ENCODE measurements at places on chromosomes 5 and 9. TPM values are rescaled to one million over a fixed set of nuclear protein-coding genes. Genes with fewer than 3 reads are reported as not detected.

GRCh38 chr9:132267660-132268059 is 87.1 kb downstream of the SETX start:
- H3K36me3 ChIP-seq: peaks cover 81% of the 10 kb centered on the region
- peaks cover 55% of the 10 kb centered on the region for H3K4me1 ChIP-seq
- H3K27ac ChIP-seq: peak overlapping the region; percentile 71
- H3K27me3 ChIP-seq: no peaks in the 10 kb centered on the region
- peak; percentile 41 for DNase-seq

- no peaks in the 10 kb centered on the region for H3K36me3 ChIP-seq
- no peak overlapping the region for H3K27ac ChIP-seq
- H3K4me1 ChIP-seq: no peaks in the 10 kb centered on the region
- H3K27me3 ChIP-seq: no peaks in the 10 kb centered on the region
These were observed 47.0 kb downstream of the KLF9 start for GRCh38 chr9:70367305-70367930.

The CDHR2 gene
- total RNA-seq: 0.33 TPM

The FAM114A2 gene
- total RNA-seq: 32.3 TPM

- H3K4me3 ChIP-seq: no peak overlapping the region
- DNase-seq: no peak
- H3K36me3 ChIP-seq: peaks cover 32% of the 10 kb centered on the region
- peaks cover 28% of the 10 kb centered on the region for H3K4me1 ChIP-seq
These were observed 4.7 kb upstream of the NUP214 start for GRCh38 chr9:131120620-131121228.

- H3K27me3 ChIP-seq: peaks cover 50% of the 10 kb centered on the region
- H3K36me3 ChIP-seq: no peaks in the 10 kb centered on the region
- no peak overlapping the region for H3K4me3 ChIP-seq
- peaks cover under 1% of the 10 kb centered on the region for H3K4me1 ChIP-seq
These were observed 16.4 kb upstream of the TTC1 start for GRCh38 chr5:159992566-159992965.

GRCh38 chr5:26847041-26847736 is 191.2 kb downstream of the CDH9 start:
- no peaks in the 10 kb centered on the region for H3K27me3 ChIP-seq
- no peak overlapping the region for H3K27ac ChIP-seq
- DNase-seq: no peak
- H3K4me1 ChIP-seq: no peaks in the 10 kb centered on the region

- DNase-seq: no peak
- H3K36me3 ChIP-seq: no peaks in the 10 kb centered on the region
- H3K4me3 ChIP-seq: no peak overlapping the region
- H3K4me1 ChIP-seq: no peaks in the 10 kb centered on the region
- H3K27ac ChIP-seq: no peak overlapping the region
These were observed 97.5 kb downstream of the IRX2 start for GRCh38 chr5:2653991-2654390.

- no peak overlapping the region for H3K27ac ChIP-seq
- H3K36me3 ChIP-seq: no peaks in the 10 kb centered on the region
- no peak for DNase-seq
- H3K4me3 ChIP-seq: no peak overlapping the region
- H3K27me3 ChIP-seq: no peaks in the 10 kb centered on the region
These were observed 203.2 kb downstream of the GAPVD1 start for GRCh38 chr9:125464591-125465385.

The FAM120A gene
- 104 TPM for total RNA-seq

GRCh38 chr5:172245046-172245445 is 38.5 kb downstream of the UBTD2 start:
- no peak for DNase-seq
- no peaks in the 10 kb centered on the region for H3K27me3 ChIP-seq
- no peak overlapping the region for H3K4me3 ChIP-seq
- H3K4me1 ChIP-seq: peaks cover 26% of the 10 kb centered on the region
- H3K27ac ChIP-seq: no peak overlapping the region
- no peaks in the 10 kb centered on the region for H3K36me3 ChIP-seq

GRCh38 chr5:115579216-115579615 is 23.1 kb downstream of the TICAM2 start:
- DNase-seq: no peak
- no peak overlapping the region for H3K27ac ChIP-seq
- peaks cover 10% of the 10 kb centered on the region for H3K4me1 ChIP-seq
- H3K36me3 ChIP-seq: peaks cover 5% of the 10 kb centered on the region

DNA sequence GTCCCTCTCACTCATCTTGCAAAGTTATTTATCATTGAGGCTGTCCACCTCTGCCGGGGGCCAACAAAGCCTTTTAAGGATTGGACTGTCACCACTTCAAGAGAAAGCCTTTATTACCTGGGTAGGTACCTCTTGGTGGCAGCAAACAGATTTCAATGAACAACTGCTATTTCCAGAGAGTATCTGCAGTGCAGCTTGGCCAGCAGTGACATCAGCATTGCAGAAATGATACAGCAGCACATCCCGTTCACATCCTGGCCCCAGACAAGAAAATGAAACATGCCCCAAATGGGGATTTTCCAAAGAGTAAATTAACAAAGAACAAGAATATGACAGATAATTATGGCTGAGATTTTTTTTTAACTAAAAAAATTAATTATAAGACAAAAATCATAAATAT is 2.3 kb upstream of the SPATA6L start:
- peaks cover 30% of the 10 kb centered on the region for H3K4me1 ChIP-seq
- no peaks in the 10 kb centered on the region for H3K27me3 ChIP-seq
- no peak overlapping the region for H3K4me3 ChIP-seq
- H3K36me3 ChIP-seq: no peaks in the 10 kb centered on the region

The IL5 gene
- not detected for total RNA-seq

- H3K27me3 ChIP-seq: no peaks in the 10 kb centered on the region
- H3K36me3 ChIP-seq: no peaks in the 10 kb centered on the region
- peak overlapping the region; percentile 83 for H3K27ac ChIP-seq
These were observed 20.7 kb downstream of the COL5A1 start for GRCh38 chr9:134662143-134662876.

DNA sequence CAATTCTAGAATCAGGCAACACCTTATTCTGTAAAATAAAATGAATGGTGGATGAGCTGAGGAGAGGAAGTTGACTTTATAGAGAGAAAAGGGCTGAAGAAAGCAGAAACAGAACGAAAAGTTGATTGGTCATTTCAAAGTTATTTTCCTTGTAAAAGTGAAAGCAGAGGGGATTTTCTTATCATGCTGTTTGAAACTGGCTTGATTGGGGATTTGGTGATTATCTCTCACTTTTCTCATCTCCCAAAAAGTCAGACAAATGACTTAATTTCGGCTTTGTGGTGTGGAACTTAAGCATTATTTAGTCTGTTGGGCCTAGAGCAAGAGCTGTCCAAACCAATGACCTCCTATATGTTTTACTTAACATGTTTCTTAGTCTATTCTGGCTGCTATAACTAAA is 60.5 kb upstream of the ITGA2 start:
- H3K27ac ChIP-seq: no peak overlapping the region
- no peak overlapping the region for H3K4me3 ChIP-seq
- no peaks in the 10 kb centered on the region for H3K4me1 ChIP-seq

DNA sequence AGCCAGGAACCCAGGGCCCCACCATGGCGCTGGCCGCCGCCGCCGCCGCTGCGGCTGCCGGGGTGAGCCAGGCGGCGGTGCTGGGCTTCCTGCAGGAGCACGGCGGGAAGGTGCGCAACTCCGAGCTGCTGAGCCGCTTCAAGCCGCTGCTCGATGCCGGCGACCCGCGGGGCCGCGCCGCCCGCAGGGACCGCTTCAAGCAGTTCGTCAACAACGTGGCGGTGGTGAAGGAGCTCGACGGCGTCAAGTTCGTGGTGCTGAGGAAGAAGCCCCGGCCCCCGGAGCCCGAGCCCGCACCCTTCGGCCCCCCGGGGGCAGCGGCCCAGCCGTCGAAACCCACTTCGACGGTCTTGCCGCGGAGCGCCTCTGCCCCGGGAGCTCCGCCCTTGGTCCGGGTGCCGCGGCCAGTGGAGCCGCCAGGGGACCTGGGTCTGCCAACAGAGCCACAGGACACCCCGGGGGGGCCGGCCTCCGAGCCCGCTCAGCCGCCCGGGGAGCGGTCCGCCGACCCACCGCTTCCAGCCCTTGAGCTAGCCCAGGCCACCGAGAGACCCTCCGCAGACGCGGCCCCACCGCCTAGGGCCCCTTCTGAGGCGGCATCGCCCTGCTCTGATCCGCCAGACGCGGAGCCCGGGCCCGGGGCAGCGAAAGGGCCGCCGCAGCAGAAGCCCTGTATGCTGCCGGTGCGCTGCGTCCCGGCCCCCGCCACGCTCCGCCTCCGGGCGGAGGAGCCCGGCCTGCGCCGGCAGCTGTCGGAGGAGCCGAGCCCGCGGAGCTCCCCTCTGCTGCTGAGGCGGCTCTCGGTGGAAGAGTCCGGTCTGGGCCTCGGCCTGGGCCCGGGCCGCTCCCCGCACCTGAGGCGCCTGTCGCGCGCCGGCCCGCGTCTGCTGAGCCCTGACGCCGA is 749 bp downstream of the SOWAHA start:
- peaks cover 59% of the 10 kb centered on the region for H3K27me3 ChIP-seq
- no peaks in the 10 kb centered on the region for H3K36me3 ChIP-seq
- no peak overlapping the region for H3K27ac ChIP-seq
- no peak for DNase-seq
- peak overlapping the region; percentile 66 for H3K4me3 ChIP-seq
- H3K4me1 ChIP-seq: peaks cover 19% of the 10 kb centered on the region

The NAIP gene
- 5.4 TPM for total RNA-seq

DNA sequence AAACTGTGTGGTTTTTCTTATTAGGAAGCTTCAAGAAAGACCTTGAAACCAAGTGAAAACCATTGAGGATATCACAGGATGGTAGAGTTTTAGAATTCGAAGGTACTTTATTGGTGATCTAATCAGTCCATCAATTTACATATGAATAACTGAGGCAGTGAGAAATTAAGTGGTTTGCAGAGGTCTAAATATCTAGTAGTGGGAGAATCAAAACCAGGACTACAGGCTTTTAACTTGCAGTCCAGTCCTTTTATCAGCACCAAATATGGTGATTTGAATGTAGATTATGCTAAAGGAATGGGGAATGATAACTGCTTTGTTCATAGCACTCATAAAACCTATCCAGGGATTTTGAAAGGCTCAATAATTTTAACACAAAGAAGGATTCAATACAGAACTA is 85.8 kb downstream of the ZSWIM6 start:
- H3K27me3 ChIP-seq: no peaks in the 10 kb centered on the region
- H3K4me3 ChIP-seq: no peak overlapping the region
- H3K4me1 ChIP-seq: peaks cover 27% of the 10 kb centered on the region
- H3K27ac ChIP-seq: no peak overlapping the region
- H3K36me3 ChIP-seq: no peaks in the 10 kb centered on the region
- no peak for DNase-seq

GRCh38 chr5:169847519-169847918 is 132.8 kb downstream of the INSYN2B start:
- no peak for DNase-seq
- no peak overlapping the region for H3K4me3 ChIP-seq
- no peaks in the 10 kb centered on the region for H3K27me3 ChIP-seq
- H3K4me1 ChIP-seq: no peaks in the 10 kb centered on the region
- no peak overlapping the region for H3K27ac ChIP-seq
- peaks cover 6% of the 10 kb centered on the region for H3K36me3 ChIP-seq

DNA sequence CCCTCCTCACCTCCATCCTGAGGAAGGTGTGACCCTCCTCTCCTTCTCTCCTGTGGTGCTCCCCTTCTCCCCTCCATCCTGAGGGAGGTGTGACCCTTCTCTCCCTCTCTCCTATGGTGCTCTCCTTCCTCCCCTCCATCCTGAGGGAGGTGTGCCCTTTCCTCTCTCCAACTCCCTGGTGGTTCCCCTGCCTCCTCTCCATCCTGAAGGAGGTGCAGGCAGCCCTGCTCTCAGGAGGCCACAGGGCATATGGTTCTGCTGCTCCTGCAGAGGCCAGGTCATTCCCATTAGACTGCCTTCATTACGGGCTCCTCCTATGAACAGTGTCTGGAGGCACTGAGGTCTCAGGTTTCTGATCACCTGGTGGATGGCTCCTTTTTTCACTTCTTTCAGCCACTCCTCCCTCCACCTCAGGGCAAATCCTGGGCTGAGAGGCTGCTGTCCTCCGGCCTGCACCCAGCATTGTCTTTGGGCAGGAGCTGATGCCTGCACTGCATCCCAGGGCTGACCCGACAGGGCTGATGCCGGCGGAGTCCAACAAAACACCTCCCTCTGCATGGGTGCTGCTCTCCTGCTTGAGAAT is 197.1 kb downstream of the MED10 start:
- no peak overlapping the region for H3K4me3 ChIP-seq
- H3K36me3 ChIP-seq: no peaks in the 10 kb centered on the region
- H3K4me1 ChIP-seq: no peaks in the 10 kb centered on the region
- H3K27ac ChIP-seq: no peak overlapping the region
- H3K27me3 ChIP-seq: peaks cover 20% of the 10 kb centered on the region
- no peak for DNase-seq

- no peak overlapping the region for H3K27ac ChIP-seq
- peaks cover 41% of the 10 kb centered on the region for H3K4me1 ChIP-seq
- H3K27me3 ChIP-seq: no peaks in the 10 kb centered on the region
- no peak overlapping the region for H3K4me3 ChIP-seq
- DNase-seq: no peak
These were observed 64.8 kb downstream of the PIP5K1B start for GRCh38 chr9:68769852-68770251.

The PCDHB7 gene
- total RNA-seq: 0.55 TPM

DNA sequence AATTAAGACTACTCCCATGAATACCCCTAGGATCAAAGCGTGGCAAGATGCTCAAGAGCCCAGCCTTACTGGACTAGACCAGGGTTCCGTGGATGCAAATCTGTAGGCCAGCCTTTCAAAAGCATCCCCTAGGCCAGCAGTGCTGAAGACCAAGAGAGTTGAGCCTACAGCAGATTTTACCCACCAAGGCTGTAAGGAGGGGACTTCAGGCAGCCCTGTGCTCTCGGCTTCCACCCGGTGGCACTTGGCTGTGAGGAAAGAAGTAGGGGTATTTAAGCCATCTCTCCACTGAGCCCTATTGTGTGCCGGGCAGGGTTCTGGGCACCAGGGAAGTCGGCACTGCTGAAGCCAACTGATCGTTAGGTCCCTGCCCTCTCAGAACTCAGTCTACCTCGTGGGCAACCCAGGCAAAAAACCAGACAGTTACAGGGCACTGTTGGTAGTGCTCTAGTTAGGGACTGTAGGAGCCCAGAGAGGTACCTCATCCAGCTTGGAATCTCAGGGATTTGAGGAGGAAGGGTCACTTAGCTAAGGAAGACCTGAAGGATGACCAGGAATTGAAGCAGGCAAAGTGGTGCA is 25.5 kb downstream of the TCF7 start:
- H3K4me1 ChIP-seq: peaks cover 29% of the 10 kb centered on the region

GRCh38 chr9:34457266-34458012 is 931 bp downstream of the FAM219A start:
- H3K4me3 ChIP-seq: peak overlapping the region; percentile 98
- peaks cover 60% of the 10 kb centered on the region for H3K4me1 ChIP-seq
- H3K36me3 ChIP-seq: no peaks in the 10 kb centered on the region
- peak overlapping the region; percentile 91 for H3K27ac ChIP-seq
- H3K27me3 ChIP-seq: no peaks in the 10 kb centered on the region
- DNase-seq: peak; percentile 84

- peaks cover 81% of the 10 kb centered on the region for H3K27me3 ChIP-seq
- H3K4me1 ChIP-seq: peaks cover 31% of the 10 kb centered on the region
- H3K36me3 ChIP-seq: no peaks in the 10 kb centered on the region
- peak overlapping the region; percentile 27 for H3K27ac ChIP-seq
- H3K4me3 ChIP-seq: no peak overlapping the region
These were observed 51.5 kb upstream of the NKD2 start for GRCh38 chr5:956941-957747.

The FAM221B gene
- not detected for total RNA-seq
